ENCODE measurements at places on chromosomes 12 and 14. TPM values are rescaled to one million over a fixed set of nuclear protein-coding genes. Genes with fewer than 3 reads are reported as not detected.

DNA sequence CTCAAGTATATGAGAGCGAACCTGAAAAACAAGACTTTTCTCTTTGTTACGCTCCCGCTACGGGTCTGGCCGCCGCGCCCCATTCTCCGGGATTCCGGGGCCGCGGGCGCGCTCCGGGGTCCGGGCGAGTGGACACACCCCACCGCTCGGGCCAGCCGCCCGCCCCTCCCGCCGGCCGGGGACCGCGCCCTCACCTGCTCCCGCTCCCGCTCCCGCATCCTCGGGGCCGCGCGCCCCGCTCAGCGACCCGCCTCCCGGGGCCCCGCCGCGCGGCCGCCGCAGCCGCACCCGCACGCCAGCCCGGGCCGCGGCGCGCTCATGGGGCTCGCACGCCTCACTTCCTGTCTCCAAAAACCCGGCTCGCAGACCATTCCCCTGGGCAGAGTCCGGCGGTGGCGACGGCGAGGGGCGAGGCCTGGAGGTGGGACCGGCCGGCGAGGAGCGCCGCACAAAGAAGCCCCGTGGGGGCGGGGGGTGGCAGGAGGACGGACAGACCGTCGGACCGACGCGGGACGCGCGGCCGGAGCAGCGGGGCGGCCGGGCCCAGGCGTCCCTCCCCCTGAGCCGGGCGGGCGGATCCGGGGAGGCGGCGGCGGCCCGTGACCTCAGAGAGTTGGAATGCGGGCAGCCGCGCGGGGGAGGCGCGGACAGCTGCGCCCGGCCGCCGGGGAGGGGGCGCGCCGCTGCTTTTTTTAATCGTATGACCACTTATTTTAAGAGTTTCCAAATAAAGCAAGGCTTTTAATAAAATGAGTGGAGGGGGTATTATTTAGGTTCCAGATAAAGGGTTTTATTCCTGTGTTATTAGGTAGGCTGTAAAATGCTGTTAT is at the start of gene PTPN21:
PTPN21 (minus strand) TSS at position 551 of the 830 bp plus-strand sequence. CDS start 4,590 bp downstream, outside the sequence.
- peaks cover 58% of the 10 kb centered on the region for H3K27me3 ChIP-seq
- H3K36me3 ChIP-seq = no peaks in the 10 kb centered on the region
- DNase-seq = no peak
- H3K4me1 ChIP-seq = peaks cover 25% of the 10 kb centered on the region
- H3K4me3 ChIP-seq = no peak within 1 kb of the TSS

GRCh38 chr14:69838881-69839416 is 40.3 kb upstream of the SMOC1 start:
- H3K4me3 ChIP-seq = no peak overlapping the region
- H3K36me3 ChIP-seq = no peaks in the 10 kb centered on the region
- no peaks in the 10 kb centered on the region for H3K4me1 ChIP-seq
- no peaks in the 10 kb centered on the region for H3K27me3 ChIP-seq
- H3K27ac ChIP-seq = no peak overlapping the region

GRCh38 chr12:1791104-1791841 is 29.1 kb upstream of the LRTM2 start:
- no peak overlapping the region for H3K4me3 ChIP-seq
- peak overlapping the region; percentile 27 for H3K27ac ChIP-seq
- peaks cover 22% of the 10 kb centered on the region for H3K4me1 ChIP-seq

DNA sequence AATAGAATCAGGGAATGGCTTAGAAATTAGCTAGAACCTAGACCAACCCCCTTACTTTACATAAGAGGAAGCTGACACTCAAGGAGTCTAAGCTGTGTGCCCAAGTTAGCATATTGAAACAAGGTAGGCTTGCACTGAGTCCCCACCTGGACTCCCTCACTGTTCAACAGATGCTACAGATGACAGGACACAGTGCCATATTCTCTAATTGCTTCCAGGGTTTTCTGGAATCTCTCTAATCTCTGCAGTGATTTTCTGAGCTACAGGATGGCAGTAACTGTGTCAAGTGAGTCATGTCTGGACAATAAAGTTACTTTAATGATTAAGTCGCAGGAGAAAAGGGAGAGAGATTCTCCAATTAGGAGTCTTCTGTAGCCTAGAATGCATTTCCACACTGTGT is 35.8 kb downstream of the AKAP6 start:
- H3K4me3 ChIP-seq = no peak overlapping the region
- H3K36me3 ChIP-seq = no peaks in the 10 kb centered on the region
- no peak for DNase-seq
- H3K27me3 ChIP-seq = no peaks in the 10 kb centered on the region

Gene EFS
- not detected for total RNA-seq

Gene MCRS1
- total RNA-seq = 83.9 TPM

DNA sequence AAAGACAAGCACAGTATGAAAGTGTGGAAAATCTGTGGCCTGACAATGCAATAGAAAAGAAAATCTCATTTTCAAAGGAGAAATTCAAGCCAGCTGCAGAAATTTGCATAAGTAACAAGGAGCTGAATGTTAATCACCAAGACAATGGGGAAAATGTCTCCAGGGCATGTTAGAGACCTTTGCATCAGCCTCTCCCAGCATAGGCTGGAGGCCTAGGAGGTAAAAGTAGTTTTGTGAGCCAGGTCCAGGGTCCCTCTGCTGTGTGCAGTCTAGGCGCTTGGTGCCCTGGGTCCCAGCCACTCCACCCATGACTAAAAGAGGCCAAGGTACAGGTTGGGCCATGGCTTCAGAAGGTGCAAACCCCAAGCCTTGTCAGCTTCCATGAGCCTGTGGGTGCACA is 58.3 kb downstream of the TESPA1 start:
- DNase-seq = no peak
- H3K4me1 ChIP-seq = no peaks in the 10 kb centered on the region
- no peak overlapping the region for H3K27ac ChIP-seq

DNA sequence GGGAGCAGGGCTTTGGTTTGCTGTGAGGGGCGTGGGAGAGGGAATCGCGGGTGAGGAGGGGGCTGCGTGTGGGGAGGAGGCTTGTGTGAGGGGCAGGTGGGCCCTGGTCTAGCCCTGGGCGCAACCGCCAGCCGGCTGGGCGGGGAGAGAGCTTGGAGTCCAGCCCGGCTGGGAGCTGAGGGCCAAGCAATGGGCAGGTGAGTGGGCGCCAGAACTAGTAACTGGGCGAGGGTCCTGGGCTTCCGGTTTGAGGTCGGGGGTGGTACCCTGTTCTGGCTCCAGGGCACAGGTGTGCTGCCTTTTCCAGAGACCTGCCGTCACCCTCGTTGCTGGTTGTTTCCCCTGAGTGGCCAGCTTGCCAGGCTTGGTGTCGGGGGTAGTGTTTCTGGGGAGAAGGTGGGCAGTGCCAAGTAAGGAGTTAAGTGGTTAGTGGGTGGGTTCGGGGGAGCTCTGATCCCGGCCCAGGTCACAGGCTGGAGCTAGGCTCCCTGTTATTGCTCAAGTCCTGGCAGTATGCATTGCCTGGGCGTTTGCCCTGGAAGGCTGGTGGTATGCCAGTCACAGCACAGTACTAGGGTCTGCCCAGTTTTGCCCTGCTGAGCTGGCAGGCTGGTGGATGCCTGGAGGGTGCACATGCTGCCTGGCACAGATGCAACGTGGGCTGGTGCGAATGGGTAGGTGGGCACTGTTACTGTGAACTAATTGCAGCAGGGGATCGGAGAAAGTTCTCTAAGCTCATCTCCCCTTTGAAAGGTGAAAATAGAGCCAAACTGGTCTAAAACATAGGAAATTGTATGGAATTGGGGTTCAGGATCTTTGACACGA is 683 bp downstream of the CIPC start:
- no peak for DNase-seq
- no peaks in the 10 kb centered on the region for H3K36me3 ChIP-seq
- no peaks in the 10 kb centered on the region for H3K27me3 ChIP-seq

Gene SSTR1
- not detected for total RNA-seq

DNA sequence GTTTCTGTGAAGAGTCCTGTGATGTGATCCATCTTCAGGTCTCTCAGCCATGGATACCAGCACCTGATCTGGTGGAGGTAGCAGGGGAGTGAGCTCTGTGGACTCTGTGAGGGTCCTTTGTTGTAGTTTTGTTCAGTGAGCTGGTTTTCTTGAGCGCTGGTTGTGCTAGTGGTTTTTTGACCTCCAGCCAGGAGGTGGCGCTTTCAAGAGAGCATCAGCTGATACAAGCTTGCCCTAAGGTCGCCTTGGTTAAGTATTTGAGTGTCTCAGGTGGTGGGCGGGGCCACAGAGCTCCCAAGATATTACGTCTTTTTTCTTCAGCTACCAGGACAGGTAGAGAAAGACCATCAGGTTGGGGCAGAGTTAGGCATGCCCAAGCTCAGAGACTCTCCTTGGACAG is 139.7 kb downstream of the TTLL5 start:
- H3K36me3 ChIP-seq = no peaks in the 10 kb centered on the region
- H3K4me3 ChIP-seq = no peak overlapping the region
- no peak overlapping the region for H3K27ac ChIP-seq
- no peaks in the 10 kb centered on the region for H3K4me1 ChIP-seq
- DNase-seq = no peak
- H3K27me3 ChIP-seq = no peaks in the 10 kb centered on the region

Gene SELPLG
- total RNA-seq = 201 TPM

DNA sequence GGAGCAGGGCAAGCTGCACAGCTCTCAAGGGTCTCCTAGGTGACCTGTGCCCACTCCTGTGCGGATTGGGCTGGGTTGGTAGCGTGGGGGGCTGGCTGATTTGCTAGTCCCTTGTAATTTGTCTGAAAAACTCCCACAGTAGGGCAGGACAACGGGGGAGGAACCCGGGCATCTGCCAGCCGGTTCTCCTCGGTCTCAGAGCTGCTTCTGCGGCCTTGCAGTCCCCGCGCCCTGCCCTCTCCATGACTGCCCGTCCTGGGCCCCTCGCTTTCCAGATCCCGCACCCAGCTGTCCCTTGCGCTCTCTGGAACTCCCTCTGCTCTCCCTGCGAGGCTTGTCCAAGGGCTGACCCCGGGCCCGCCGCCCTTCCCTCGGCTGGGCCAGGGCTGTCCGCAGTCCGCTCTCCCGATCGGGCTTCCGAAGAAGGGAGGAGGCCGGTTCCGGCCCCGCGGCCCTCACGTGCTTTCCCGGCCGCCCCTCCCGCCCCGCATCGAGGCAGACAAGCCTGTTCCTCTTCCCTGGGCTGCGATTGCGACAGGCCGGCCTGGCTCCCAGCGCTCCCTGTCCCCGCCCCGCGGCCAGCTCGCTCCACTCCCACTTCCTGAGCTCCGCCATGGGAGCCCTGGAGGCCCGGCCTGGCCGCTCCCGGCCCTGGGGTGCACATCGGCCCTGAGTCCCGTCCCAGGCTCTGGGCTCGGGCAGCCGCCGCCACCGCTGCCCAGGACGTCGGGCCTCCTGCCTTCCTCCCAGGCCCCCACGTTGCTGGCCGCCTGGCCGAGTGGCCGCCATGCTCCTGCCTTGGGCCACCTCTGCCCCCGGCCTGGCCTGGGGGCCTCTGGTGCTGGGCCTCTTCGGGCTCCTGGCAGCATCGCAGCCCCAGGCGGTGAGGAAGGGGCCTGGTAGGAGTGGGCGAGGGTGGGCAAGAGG is at the start of gene LTBR:
LTBR (plus strand) TSS at position 591 of the 927 bp plus-strand sequence; CDS start at position 788, 197 bp downstream.
- no peaks in the 10 kb centered on the region for H3K27me3 ChIP-seq
- no peak within 1 kb of the TSS for H3K27ac ChIP-seq
- no peaks in the 10 kb centered on the region for H3K36me3 ChIP-seq
- peak; percentile 33 for DNase-seq
- H3K4me1 ChIP-seq = peaks cover 21% of the 10 kb centered on the region
- H3K4me3 ChIP-seq = peak within 1 kb of the TSS; percentile 34

Gene GUCY2C
- not detected for total RNA-seq

Gene ANKRD33
- not detected for total RNA-seq

- no peaks in the 10 kb centered on the region for H3K4me1 ChIP-seq
- no peak for DNase-seq
- no peaks in the 10 kb centered on the region for H3K27me3 ChIP-seq
- H3K36me3 ChIP-seq = no peaks in the 10 kb centered on the region
- H3K4me3 ChIP-seq = no peak overlapping the region
These were observed 208.4 kb downstream of the DPF3 start for GRCh38 chr14:72685456-72685855.

- H3K36me3 ChIP-seq = no peaks in the 10 kb centered on the region
- peaks cover 18% of the 10 kb centered on the region for H3K4me1 ChIP-seq
- no peak for DNase-seq
These were observed 4.3 kb upstream of the PGF start for GRCh38 chr14:74959596-74960180.

GRCh38 chr12:113762882-113763816 is 203.0 kb downstream of the RBM19 start:
- no peaks in the 10 kb centered on the region for H3K27me3 ChIP-seq
- H3K4me3 ChIP-seq = no peak overlapping the region
- H3K36me3 ChIP-seq = no peaks in the 10 kb centered on the region
- H3K4me1 ChIP-seq = no peaks in the 10 kb centered on the region
- no peak for DNase-seq
- no peak overlapping the region for H3K27ac ChIP-seq

Gene KRT74
- total RNA-seq = 1.2 TPM

DNA sequence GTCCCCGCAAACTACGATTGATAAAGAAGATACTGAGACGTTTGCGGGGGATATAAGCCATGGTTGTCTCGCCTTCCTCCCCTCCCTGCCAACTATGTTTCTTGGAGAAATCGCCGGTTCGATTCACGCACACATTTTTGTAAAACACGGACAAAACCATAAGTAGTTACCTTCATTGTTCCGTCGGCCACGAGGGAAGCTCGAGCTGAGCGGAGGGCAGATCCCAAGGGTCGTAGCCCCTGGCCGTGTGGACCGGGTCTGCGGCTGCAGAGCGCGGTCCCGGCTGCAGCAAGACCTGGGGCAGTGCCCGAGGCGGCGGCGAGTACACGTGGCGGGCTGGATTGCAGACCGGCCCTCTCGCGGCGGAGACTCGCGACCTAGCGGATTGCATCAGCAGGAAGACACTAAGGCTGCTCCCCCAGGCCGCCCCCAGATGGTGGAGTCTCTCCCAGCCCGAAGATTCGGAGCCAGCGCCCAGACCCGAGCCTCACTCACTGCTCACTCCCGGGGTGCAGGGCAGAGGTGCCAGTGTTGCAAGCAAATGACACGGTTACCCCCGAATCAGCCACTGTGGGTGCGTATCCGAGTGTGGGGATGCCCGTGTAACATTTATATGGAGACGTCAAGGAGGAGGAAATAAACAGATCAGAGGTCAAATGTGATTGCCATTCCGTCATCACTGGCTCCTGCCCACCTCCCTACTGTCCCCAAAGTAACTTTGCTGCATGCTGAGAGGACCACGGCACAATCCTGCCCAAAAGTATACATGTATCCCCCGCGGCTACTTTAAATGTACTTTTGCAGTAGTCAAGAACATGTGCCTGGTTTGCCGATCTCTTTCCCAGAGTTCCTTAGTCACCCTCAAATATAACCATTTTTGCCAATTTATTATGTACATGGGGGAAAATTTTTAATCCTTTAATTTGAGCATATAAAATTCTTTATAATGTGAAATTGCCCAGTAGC is at the start of gene BCAT1:
BCAT1 (minus strand) TSS at position 345 of the 966 bp plus-strand sequence; CDS start at position 176, 169 bp downstream.
- peaks cover 12% of the 10 kb centered on the region for H3K27me3 ChIP-seq
- no peaks in the 10 kb centered on the region for H3K36me3 ChIP-seq
- H3K4me3 ChIP-seq = peak within 1 kb of the TSS; percentile 58

Data from natural killer cell (primary cell).